ENCODE measurements at places on chromosomes 5 and 9. TPM values are rescaled to one million over a fixed set of nuclear protein-coding genes. Genes with fewer than 3 reads are reported as not detected.

Gene BHMT2
- total RNA-seq = 6.4 TPM

Gene PMPCA
- total RNA-seq = 50.1 TPM

Gene TSSK1B
- 0.15 TPM for total RNA-seq

Gene RASEF
- 0.44 TPM for total RNA-seq

Gene ARL14EPL
- total RNA-seq = not detected

Gene CCDC180
- total RNA-seq = 5.5 TPM

Gene MEIKIN
- not detected for total RNA-seq

Gene C5
- 5.1 TPM for total RNA-seq

Gene AFAP1L1
- total RNA-seq = 5.1 TPM

Gene WNT8A
- not detected for total RNA-seq

Gene P4HA2
- 225 TPM for total RNA-seq

Gene MSX2
- total RNA-seq = 15.9 TPM

Gene PCDHGA8
- total RNA-seq = 5.6 TPM

All from smooth muscle cell of trachea (primary cell).